HFFc6 (cell line): ENCODE measurements at places on chromosomes 1 and 21.

DNA sequence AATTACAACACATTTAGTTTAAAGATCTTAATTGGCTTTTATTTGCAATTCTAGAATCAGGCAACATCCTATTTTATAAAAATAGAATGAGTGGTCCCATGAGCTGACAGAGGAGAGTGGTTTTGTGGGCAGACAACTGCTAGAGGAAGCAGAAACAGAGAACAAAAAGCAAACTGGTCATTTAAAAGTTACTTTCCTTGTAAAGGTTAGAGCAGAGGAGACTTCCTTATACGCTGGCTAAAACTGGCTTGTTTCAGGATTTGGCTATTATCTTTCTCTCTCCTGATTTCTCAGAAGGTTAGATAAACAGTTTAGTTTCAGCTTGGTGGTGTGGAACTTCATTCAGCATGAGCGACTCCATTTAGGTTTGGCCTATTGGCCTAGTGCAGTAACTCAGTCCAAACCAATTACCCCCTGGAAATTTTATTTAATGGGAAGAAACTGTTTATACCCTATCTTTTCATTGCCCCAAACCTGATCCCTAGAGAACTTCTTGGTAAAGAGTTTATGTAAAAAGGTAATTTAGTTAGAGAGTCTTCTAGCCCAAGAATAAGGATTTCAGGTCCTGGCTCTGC, 32.2 kb upstream of the IL20 start:
- H3K27ac ChIP-seq: no peak overlapping the region
- H3K4me3 ChIP-seq: no peak overlapping the region
- peaks cover 5% of the 10 kb centered on the region for H3K27me3 ChIP-seq

- H3K27me3 ChIP-seq: no peaks in the 10 kb centered on the region
- H3K36me3 ChIP-seq: no peaks in the 10 kb centered on the region; the same call in 1 of the 2 replicates
- DNase-seq: no peak
- no peak overlapping the region for H3K4me3 ChIP-seq
These were observed 333.3 kb upstream of the PLXNA2 start for GRCh38 chr1:208577381-208577905.

DNA sequence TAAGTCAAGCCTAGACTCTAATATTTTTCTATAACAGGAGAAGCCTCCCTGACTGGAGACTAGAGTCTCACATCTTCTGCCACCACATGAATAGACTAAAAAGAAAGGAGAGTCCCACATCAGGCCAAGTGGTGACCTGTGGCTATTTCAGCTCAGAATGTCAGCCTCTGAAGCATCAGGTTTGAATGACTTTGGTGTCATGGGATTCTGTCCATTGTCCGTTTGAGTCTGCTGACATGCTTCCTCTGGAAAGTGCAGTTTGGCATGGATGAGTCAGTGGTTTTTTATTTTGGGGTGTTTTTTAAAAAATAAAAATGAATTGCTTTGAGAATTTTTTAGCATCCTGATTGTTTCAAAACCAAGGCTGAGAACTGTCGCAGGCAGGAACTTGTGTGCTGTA, 19.5 kb downstream of the DYRK3 start:
- peaks cover 10% of the 10 kb centered on the region; the same call in 1 of the 2 replicates for H3K4me1 ChIP-seq
- no peak overlapping the region for H3K27ac ChIP-seq
- H3K27me3 ChIP-seq: peaks cover 4% of the 10 kb centered on the region
- H3K4me3 ChIP-seq: no peak overlapping the region

- no peak overlapping the region for H3K27ac ChIP-seq
- no peaks in the 10 kb centered on the region for H3K36me3 ChIP-seq
- H3K4me3 ChIP-seq: no peak overlapping the region
- peaks cover 6% of the 10 kb centered on the region for H3K27me3 ChIP-seq
- no peaks in the 10 kb centered on the region for H3K4me1 ChIP-seq
These were observed 143.6 kb upstream of the RAB4A start for GRCh38 chr1:229127301-229127700.

DNA sequence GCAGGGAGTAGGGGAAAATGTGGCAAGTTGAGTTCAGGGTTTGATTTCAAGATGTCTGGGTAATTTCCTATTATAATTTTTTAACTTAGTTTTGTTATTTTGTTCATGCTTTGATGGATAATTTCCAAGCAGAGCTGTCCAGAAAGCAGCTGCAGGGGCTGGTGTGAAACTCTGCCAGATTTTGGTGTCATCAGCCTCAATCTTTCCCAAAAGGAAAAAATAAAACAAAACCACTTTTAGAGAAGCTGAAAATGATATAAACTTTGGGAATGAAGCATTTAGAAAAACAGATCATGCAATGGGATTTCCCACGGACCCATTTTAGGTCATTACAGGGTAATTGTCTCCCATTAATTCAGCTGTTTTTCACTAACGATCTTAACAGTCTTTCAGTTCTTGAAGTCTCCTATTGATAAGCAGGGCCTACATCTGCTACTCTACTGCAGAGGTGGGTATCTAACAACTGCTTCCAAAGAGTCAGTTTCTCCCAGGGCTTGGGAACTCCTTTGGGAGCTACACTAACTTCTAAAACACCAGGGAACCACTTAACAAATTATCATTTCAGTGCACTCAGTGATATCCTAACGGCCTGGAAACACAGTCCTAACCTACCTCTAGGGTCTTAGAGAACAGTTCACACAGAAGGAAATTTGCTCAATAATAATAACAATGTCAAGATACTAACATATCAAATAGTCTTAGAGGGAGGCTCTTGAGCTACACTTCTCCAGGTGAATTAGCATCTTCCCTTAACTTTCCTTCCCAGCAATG, 12.3 kb downstream of the ZNF436 start:
- peaks cover 9% of the 10 kb centered on the region; the same call in 1 of the 2 replicates for H3K4me1 ChIP-seq
- DNase-seq: no peak
- H3K36me3 ChIP-seq: peaks cover 58% of the 10 kb centered on the region
- no peak overlapping the region for H3K27ac ChIP-seq
- no peak overlapping the region for H3K4me3 ChIP-seq

GRCh38 chr1:201538612-201539551, at the start of gene NAV1:
TSS of gene NAV1 (plus strand) at chr1:201539127. CDS start at chr1:201622885, 83,758 bp downstream.
- H3K4me3 ChIP-seq: peak within 1 kb of the TSS; percentile 89
- peak within 1 kb of the TSS; percentile 99 for H3K27ac ChIP-seq
- DNase-seq: peak; percentile 90
- H3K36me3 ChIP-seq: peaks cover 6% of the 10 kb centered on the region; the same call in 1 of the 2 replicates
- H3K4me1 ChIP-seq: peaks cover 84% of the 10 kb centered on the region

GRCh38 chr1:85356130-85356529, 79.7 kb upstream of the BCL10 start:
- peaks cover 6% of the 10 kb centered on the region; the same call in 1 of the 2 replicates for H3K27me3 ChIP-seq
- peaks cover 61% of the 10 kb centered on the region for H3K36me3 ChIP-seq
- DNase-seq: no peak
- H3K27ac ChIP-seq: peak overlapping the region; percentile 46

DNA sequence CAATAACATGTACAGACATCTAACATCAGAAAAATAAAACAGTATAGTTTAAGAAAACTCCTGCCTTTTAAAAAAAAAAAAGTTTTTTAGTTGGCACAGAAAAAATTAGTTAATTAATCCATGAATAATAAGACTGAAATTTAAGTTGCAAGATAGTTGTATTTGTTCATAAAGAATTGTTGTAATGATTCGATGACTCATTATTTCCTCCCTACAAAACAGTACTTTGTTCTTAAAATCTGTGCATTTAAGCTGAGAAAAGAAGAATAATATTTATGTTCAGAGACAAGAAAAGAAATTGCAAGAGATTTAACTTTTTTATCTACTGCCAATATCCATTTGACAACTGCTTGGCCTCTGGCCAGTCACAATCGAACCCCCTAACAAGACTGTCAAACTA, 894.7 kb downstream of the ADGRL2 start:
- H3K4me3 ChIP-seq: no peak overlapping the region
- no peaks in the 10 kb centered on the region for H3K27me3 ChIP-seq
- no peak for DNase-seq
- H3K36me3 ChIP-seq: no peaks in the 10 kb centered on the region; the same call in 1 of the 2 replicates
- no peaks in the 10 kb centered on the region for H3K4me1 ChIP-seq

- DNase-seq: no peak
- peaks cover 2% of the 10 kb centered on the region for H3K27me3 ChIP-seq
- H3K4me3 ChIP-seq: no peak overlapping the region
- no peaks in the 10 kb centered on the region for H3K36me3 ChIP-seq
These were observed 22.0 kb downstream of the SLC37A1 start for GRCh38 chr21:42535602-42536171.

DNA sequence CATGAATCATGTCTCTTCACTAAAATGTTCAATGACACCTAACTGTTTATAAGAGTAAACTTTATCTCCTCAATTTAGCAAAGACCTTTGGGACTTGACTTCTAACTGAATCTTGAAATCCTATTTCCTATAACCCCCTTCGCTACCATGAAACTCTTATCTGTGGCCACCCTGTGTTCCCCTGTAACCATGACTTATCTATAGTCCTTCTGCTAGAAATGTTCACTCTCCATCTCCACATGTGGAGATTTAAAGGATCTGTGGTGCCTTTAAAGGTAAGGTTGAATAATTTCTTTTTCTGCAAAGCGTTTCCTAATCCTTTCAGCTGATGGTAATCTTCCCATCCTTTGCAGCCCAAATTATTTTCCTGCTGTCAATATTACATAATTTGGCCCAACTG, 436.3 kb upstream of the RUNX1 start:
- H3K4me3 ChIP-seq: no peak overlapping the region
- no peaks in the 10 kb centered on the region for H3K4me1 ChIP-seq
- no peak overlapping the region for H3K27ac ChIP-seq
- H3K36me3 ChIP-seq: no peaks in the 10 kb centered on the region
- H3K27me3 ChIP-seq: peaks cover 4% of the 10 kb centered on the region
- no peak for DNase-seq

DNA sequence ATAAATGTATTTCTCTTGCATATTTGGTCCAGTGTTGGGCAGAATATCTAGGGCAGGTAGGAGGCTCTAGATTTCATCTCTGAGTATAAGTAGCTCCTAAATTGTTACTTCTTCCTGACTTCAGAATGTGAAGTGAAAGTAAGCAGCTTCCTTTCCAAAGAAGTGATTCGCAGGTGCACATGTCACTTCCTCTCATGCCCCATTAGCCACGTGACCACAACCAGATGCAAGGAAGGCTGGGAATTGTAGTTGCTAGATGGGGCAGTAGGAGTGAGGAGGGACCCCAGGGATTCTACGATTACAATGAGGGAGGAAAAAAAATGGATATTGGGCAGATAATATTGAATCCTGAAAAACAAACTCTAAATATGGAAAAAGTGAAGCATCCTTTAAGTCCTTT, 113.2 kb upstream of the CYYR1 start:
- no peaks in the 10 kb centered on the region for H3K36me3 ChIP-seq
- no peak overlapping the region for H3K27ac ChIP-seq
- DNase-seq: peak; percentile 3
- peaks cover 2% of the 10 kb centered on the region; the same call in 1 of the 2 replicates for H3K27me3 ChIP-seq

DNA sequence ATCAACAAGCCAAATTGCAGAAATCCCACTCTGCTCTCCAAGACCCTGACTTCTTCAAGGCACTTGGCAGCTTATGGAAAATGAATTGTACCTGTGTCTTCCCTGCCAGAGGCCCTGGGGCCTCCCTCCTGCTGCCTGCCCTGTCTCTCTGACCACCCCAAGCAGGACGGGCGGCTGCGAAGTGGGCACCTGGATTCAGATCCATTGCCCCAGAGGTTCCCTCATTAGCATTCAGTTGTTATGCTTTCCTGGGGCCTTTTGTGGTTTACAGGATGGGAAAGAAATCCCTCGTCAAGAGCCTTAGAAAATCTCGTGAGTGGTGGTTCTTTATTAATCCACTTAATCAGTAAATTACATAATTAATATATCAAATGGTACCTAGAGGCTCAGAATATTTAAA, 179.3 kb downstream of the TNR start:
- H3K36me3 ChIP-seq: no peaks in the 10 kb centered on the region; the same call in 1 of the 2 replicates
- H3K27ac ChIP-seq: no peak overlapping the region
- no peaks in the 10 kb centered on the region for H3K4me1 ChIP-seq
- H3K4me3 ChIP-seq: no peak overlapping the region

- no peak overlapping the region for H3K27ac ChIP-seq
- no peak overlapping the region for H3K4me3 ChIP-seq
- peaks cover 36% of the 10 kb centered on the region for H3K4me1 ChIP-seq
- H3K27me3 ChIP-seq: no peaks in the 10 kb centered on the region
- H3K36me3 ChIP-seq: peaks cover 17% of the 10 kb centered on the region; the same call in 1 of the 2 replicates
These were observed 17.4 kb upstream of the BCAR3 start for GRCh38 chr1:93699049-93699384.

- no peaks in the 10 kb centered on the region for H3K36me3 ChIP-seq
- peak overlapping the region; percentile 83 for H3K4me3 ChIP-seq
- peaks cover 22% of the 10 kb centered on the region for H3K4me1 ChIP-seq
- H3K27ac ChIP-seq: peak overlapping the region; percentile 93
These were observed 610 bp upstream of the HES4 start for GRCh38 chr1:1000357-1001056.

DNA sequence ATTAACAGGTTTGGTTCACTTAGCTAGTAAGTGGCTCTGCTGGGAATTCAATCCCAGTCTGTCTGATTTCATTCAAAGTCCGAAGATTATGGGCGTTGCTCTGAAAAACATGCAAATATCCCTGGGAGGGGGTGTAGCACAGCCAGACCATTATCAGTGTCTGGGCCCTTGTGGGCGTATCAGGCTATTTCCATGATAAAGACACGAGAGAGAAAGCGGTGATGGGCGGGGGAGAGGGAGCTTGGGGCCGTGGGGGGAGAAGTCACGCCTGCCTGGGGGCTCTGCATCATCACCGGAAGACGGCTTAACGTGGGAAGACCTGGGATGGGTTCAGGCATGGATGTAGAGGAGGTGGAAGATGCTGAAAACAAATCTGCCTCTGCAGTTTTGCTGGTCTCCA, 25.8 kb downstream of the IL6R start:
- no peak for DNase-seq
- H3K4me3 ChIP-seq: peak overlapping the region; percentile 47
- H3K4me1 ChIP-seq: peaks cover 25% of the 10 kb centered on the region
- peak overlapping the region; percentile 56; the same call in 1 of the 2 replicates for H3K27ac ChIP-seq
- H3K36me3 ChIP-seq: peaks cover 4% of the 10 kb centered on the region; the same call in 1 of the 2 replicates
- peaks cover 5% of the 10 kb centered on the region for H3K27me3 ChIP-seq

DNA sequence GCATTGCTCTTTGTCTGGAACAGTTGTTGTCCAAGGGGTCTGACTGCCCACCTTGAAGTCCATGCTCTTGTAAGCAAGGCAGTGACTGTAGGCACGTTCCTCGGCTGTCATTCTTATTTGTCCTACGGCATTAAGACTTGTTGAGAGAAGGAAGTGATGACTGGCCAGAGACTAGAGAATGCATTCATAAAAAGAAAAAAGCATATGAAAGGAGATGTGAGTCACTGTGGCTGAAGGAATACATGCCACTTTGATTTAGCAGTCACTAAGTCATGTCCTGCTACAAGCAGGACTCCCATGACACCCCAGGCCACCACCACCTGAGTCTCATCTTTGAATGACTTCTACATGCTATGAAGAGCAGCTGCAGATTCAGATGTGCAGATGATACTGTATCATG, 50.5 kb downstream of the CNN3 start:
- peaks cover 5% of the 10 kb centered on the region; the same call in 1 of the 2 replicates for H3K27me3 ChIP-seq
- peak overlapping the region; percentile 49 for H3K27ac ChIP-seq
- H3K4me1 ChIP-seq: peaks cover 32% of the 10 kb centered on the region
- peak overlapping the region; percentile 34; the same call in 1 of the 2 replicates for H3K4me3 ChIP-seq
- H3K36me3 ChIP-seq: no peaks in the 10 kb centered on the region

- H3K27ac ChIP-seq: no peak within 1 kb of the TSS
- peaks cover 30% of the 10 kb centered on the region for H3K27me3 ChIP-seq
- H3K4me3 ChIP-seq: no peak within 1 kb of the TSS
- peaks cover 22% of the 10 kb centered on the region for H3K4me1 ChIP-seq
- DNase-seq: no peak
These were observed at the start of gene GJB3 for GRCh38 chr1:34781071-34781843. TSS of gene GJB3 (plus strand) at chr1:34781214. CDS start at chr1:34784763, 3,549 bp downstream.

GRCh38 chr21:22278366-22278765, 1280.2 kb downstream of the NCAM2 start:
- no peaks in the 10 kb centered on the region for H3K4me1 ChIP-seq
- peaks cover 4% of the 10 kb centered on the region; the same call in 1 of the 2 replicates for H3K36me3 ChIP-seq
- no peak overlapping the region for H3K4me3 ChIP-seq
- H3K27ac ChIP-seq: no peak overlapping the region

GRCh38 chr1:198601936-198602889, 36.6 kb upstream of the PTPRC start:
- peak; percentile 71 for DNase-seq
- peaks cover 72% of the 10 kb centered on the region for H3K4me1 ChIP-seq
- peak overlapping the region; percentile 4; the same call in 1 of the 2 replicates for H3K27ac ChIP-seq
- H3K4me3 ChIP-seq: no peak overlapping the region
- H3K36me3 ChIP-seq: peaks cover 22% of the 10 kb centered on the region
- no peaks in the 10 kb centered on the region for H3K27me3 ChIP-seq
